ENCODE measurements at places on chromosomes 4 and X.

GRCh38 chr4:6495736-6496135 is 23.3 kb upstream of the PPP2R2C start:
- no peak for DNase-seq

DNA sequence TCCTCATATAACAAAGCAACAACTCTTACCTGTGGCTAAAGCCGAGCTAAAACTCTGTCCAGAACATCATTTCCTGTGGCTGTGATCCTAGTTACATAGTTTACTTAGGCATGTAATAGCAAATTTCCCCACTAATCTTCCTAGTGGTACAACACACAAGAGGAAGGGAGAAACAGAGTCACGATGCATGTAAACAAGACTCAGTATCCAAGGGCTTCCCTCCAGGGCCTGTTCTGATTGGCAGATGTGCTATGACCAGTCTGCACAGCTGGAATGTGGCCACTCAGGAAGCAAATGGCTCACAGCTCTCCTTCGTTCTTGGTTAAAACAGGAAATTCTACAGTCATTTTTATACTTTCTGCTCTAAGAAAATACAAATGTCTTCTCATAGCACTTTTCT is 49.2 kb upstream of the PRSS48 start:
- no peak for DNase-seq

DNA sequence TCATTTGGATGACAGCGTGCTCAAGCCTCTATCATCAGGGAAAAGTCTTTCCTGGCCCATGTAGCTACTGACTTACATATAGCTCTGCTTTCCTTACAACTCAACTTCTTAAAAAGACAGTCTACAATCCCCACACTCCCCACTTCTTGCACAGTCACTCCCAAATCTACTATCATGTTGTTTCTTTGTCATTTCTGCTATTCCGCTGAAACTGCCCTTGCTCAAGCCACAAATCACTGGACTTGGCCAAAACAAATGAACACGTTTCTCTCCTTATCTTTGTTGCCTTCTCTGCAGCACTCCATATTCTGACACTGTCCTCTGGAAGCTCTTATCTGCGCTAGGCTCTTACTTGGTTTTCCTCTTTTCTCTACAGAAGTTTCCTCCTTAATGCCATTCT is 28.2 kb downstream of the GPRIN3 start:
- DNase-seq: no peak

DNA sequence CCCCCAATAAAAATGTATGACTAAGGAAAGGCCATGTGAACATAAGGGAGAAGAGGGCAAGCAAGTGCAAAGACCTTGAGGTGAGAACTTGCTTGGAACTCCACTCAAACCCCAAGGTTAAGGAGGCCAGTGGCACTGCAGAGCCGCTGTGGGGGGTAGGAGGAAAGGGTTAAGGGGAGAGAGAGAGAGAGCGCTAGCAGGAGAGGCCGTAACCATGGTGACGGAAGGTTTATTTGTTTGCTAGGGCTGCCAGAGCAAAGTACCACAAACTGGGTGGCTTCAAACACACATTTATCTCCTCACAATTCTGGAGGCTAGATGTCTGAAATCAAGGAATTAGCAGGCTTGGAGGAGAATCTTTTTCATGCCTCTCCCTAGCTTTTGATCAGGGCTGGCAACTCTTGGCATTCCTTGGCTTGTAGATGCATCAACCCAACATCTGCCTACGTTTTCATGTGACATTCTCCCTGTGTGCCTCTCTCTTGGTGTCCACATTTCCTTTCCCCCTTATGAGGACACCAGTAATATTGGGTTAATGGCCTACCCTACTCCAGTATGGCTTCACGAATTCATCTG is 35.2 kb downstream of the SMIM20 start:
- DNase-seq: no peak

GRCh38 chr4:6262847-6263487 is 6.7 kb upstream of the WFS1 start:
- DNase-seq: no peak

DNA sequence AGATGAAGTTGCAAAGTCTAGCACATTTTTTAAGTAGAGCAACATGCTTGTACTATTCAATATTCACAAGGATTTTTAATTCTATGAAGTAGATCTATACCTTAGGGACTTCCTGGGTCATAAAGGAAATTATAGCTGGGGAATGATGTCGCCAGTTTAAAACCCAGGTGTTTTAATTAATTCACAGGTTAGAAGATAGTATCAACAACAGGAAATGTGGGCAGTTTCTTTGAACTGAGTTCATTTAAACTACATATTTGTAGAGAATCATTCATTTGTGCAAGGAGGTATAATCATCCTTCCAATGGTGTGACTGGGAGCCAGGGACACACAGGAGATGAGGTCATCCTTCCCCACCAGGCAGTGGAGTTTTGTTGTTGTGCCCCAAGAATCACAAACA is 181.3 kb upstream of the KLF3 start:
- no peak for DNase-seq

DNA sequence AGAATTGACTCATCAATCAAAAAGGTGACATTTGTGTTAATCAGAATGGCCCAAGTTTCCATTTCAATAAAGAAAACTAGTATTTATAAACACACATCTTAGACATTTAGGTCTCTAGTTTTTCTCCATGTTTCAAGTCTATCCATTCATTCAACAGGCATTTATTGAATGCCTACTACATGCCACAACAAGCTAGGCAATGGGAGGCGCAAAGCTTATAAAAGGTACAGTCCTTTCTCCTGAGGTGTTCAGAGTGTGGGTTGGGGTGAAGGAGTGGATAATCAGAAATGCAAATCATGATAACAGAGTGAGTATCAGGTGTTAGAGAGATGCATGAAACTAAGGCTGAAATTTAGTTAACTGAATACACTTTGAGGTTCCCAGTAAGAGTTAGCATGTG is 78.0 kb downstream of the HCCS start:
- no peak for DNase-seq

DNA sequence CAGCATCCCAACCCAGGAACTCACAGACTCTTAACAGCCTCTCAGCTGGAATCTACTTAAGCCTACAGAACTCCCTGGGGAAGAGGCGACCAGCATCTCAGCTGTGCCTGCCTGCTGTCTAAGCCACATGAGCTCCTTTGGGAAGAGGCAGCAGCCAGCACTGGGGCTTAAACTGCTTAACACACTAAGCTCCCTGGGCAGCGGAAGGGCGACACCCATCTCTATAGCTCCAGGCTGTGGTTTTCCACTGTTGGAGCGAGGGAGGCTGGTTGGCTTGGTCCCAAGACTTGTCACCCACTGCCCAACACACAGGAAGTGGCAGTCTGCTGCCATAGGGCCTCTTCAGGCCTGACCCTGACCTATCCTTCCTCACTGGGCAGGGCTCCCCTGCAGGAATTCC is 1544.1 kb upstream of the ADGRL3 start:
- DNase-seq: no peak

DNA sequence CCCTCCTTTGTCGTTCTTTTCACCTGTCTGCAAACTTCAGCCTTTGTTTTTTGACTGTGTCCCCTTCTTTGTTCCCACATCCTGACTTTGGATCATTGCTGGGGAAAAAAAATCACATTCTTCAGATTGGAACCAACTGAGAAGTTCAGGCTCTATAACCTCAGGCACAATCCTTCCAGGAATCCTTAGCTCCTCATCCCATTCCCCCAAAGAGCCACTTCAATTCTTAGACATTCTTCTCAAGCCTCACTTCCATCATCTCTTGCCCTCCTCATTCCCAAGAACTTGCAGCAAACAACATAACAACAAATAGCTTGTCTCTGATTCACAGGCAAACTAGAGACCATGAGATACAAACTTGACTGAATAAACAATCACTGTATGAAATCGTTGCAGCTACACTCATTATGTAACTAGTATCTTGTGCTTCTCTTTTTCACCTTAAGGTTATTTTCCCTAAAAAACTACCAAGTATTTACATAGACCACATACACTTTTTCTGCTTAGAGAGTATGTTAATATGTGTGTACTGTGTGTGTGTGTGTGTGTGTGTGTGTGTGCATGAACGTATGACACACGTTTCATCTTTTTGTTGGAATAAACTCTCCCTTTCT is 26.4 kb upstream of the PGM2 start:
- DNase-seq: no peak

GRCh38 chrX:99795495-99795894 is 614.6 kb downstream of the PCDH19 start:
- no peak for DNase-seq

GRCh38 chr4:75675004-75675531 is 1.9 kb upstream of the G3BP2 start:
- no peak for DNase-seq

- DNase-seq: peak; percentile 53
Observed at GRCh38 chrX:150692831-150693724, at the start of gene MTMR1. TSS of gene MTMR1 (plus strand) at chrX:150693396. CDS start at chrX:150693531, 135 bp downstream.

DNA sequence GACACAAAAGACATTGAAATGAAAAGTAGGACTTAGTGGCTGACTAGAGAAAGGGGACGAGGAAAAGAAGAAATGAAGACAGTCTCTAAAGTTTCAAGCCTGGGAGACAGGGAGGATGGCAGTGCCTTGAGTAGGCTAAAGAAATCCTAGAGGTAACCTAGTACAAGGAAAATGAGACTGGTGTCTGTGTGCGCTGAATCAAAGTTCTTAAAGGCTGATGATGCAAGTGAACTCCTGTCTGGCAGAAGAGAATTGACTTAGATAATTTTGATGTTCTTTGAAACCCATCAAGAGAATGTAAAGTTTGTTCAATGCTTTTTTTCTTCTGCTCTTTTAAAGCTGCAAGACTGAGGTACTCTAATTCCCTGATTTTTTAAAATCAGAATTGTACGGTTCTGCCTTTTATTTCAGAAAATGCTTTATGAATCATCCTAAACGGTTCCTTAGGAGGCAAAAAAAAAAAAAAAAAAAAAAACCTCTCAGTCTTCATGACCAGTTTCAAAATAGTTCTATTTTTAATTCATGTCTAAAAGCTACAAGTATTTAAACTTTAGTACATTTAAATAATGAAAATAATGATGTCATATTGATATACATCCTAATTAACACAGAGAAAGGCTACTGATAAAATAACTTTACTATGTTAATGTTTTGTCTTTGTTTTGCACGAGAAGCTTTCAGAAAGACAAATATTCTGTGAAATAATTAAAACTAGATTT is 189.8 kb downstream of the PPP3CA start:
- no peak for DNase-seq

- DNase-seq: no peak
Observed at GRCh38 chr4:88528861-88529260, 5.3 kb upstream of the PYURF start.

- no peak for DNase-seq
Observed at GRCh38 chr4:121220698-121221097, 56.6 kb upstream of the TNIP3 start.

DNA sequence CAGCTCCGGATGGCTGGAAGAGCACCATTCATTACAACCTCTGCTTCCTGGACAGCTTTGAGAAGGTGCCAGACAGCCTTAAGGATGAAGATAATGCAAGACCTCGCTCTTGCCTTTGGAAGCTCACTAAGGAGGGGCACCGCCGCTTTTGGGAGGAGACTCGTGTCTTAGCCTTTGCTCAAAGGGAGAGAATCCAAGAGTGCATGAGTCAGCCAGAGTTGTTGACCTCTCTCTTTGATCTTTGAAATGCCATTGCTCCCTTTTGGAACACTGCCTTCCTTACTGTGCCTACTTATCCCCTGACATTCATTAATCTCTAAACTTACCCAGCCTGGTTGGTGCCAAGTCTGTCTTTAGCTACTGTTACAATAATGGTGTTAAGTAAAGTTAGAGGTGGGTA is 1.2 kb downstream of the FOXR2 start:
- DNase-seq: no peak

DNA sequence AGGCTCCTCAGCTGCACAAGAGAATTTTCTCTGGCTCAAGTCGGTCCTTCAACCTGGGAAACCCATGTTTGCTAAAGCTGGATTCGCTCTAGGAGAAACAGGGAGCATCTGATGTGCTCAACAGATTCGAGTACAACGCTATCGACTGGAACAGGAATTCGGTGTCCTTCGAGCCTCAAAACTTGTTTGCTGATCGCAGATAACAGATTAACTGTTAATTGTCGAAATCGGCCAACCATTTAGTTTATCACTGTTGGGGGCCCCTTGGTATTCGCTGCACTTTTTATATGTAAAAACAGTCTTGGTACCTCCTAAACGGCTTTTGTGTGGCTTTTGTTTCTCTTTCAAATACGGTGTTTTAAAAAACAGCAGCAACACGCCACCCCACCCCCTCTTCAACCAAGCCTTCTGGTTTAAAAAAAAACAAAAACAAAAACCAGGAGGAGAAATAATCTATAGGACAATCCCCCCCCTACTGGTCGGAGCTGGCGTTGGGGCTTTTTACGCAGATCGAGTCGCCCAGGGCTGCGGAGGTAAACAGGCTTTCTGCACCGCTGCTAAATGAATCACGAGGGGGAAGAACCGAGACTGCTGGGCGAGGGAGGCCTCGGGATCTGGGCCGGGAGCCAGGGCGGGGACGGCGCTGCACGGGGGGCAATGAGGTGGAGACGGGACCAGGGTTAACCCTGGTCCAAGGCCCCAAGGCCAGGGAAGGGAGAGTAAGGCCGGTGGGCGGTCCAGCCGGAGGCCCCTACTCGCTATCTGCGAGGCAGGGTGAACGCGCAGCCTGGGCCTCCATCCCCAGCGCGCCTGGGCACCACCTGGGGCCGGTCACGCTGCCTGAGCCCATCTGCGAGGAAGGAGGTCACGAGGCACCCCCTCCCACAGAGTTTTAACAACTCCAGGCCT is 71.7 kb upstream of the BCOR start:
- peak; percentile 53 for DNase-seq

DNA sequence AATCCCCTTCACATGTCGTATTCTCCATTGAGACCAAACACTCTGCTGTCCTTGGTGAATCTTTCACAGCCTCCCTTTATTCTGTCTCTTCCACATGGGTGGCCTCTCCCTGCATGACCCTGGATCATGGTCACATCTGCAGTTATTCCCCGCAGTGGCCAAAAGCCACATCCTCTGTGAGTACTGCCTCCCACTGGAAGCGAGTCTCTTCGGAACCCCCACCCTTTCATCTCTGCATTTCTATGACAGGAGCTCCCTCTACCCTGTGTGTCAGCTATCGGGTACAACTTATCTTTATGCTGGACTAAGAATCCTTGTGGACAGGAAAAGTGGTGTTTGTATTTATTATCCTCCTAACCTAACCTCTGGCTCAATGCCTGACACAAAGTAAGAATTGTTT is 48.6 kb upstream of the SHISA3 start:
- DNase-seq: no peak

DNA sequence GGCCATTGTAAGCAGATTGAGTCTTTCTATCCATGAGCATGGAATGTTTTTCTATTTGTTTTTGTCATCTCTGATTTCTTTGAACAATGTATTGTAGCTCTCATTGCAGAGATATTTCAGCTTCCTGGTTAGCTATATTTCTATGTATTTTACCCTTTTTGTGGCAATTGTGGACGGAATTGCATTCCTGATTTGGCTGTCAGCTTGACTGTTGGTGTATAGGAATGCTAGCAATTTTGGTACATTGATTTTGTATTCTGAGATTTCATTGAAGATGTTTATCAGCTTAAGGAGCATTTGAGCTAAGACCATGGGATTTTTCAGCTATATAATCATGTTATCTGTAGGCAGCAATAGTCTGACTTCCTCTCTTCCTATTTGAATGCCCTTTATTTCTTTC is 154.6 kb downstream of the GUCY2F start:
- no peak for DNase-seq

GRCh38 chr4:38562751-38563198 is 101.2 kb upstream of the KLF3 start:
- DNase-seq: no peak
